ENCODE measurements at places on chromosomes 5 and 9.

GRCh38 chr5:169719360-169720314 is 82.6 kb downstream of the DOCK2 start:
- no peak for DNase-seq

DNA sequence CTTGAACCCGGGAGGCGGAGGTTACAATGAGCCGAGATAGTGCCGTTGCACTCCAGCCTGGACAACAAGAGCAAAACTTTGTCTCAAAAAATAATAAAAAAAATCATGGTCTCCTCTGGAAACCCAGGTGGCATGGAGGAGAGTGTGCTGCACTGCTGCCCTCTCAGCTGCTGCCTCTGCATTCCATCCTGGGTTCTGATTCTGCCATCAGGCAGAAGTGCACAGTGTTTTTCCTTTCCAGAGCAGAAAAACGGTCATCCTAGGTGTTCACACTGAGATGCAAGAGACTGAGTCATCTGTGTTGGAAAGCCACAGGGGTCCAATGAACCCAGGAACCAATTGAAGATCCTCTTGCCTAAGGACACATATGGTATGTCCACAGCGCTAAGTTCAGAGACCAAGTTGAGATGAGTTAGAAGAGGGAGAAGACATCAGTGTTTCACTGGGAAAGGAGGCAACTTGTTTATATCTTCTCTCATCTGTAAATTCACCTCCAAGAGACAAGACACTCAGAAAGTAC is 88.8 kb upstream of the DMRT1 start:
- DNase-seq = no peak

- DNase-seq = no peak
These were observed 507 bp downstream of the RICTOR start for GRCh38 chr5:39073767-39074016.

DNA sequence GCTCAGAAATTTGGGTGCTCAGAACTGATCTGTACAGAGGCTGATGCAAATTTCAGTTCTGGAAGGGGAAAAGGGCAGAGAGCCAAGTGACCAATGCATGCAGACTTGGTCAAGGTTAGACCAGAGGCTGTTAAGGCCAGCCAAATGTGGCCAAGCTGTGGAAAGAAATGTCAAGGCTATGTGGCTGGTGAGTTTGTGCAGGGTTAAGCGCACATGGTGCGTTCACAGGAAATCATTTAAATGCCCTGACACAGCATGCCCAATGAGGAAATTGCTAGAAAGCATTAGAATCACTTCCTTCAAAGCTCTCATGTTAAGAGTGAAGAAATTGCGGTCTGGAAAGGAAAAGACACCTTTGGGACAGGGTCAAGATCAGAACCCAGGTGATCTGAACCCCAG is 58.0 kb downstream of the PTPN3 start:
- DNase-seq = no peak

- no peak for DNase-seq
These were observed 22.1 kb downstream of the GABRP start for GRCh38 chr5:170805666-170806065.

DNA sequence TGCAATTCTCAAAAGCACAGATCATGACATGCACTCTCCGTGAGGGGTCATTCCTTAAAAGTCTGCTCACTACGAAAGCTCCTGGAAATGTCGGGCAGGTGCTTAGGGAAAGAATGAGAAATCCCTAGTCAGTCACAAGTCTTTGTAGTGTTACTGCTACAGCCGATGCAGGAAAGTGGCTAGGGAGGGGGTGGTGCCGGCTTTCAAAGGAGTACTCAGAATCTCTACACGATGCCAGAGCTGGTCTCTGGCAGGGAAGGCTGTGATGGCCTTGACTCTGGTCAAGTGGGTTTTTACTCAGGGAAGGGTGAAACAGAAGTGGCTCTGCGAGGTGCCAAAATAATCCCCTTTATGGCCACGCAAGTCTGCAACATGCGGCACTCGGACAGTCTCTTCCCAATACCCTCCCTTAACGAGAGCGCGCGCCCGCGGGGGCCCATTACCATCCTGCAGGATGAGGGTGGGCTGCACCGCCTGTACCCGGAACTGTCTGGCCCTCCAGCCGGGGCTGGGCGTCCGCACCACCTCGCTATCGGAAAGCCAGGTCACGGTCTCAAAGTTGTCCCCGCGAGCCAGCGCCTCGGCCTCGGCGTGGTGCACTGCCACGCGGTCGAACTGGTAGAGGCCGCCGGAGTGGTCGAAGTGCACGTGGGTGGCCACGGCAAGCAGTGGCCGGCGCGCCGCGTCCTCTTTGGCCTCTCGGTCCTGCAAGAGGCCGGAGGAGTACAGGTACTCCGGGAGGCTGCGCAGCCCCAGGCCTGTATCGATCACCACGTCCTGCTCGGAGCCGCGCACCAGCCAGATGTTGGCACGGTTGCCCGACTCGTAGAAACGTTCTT is 956 bp downstream of the MBLAC2 start:
- no peak for DNase-seq

DNA sequence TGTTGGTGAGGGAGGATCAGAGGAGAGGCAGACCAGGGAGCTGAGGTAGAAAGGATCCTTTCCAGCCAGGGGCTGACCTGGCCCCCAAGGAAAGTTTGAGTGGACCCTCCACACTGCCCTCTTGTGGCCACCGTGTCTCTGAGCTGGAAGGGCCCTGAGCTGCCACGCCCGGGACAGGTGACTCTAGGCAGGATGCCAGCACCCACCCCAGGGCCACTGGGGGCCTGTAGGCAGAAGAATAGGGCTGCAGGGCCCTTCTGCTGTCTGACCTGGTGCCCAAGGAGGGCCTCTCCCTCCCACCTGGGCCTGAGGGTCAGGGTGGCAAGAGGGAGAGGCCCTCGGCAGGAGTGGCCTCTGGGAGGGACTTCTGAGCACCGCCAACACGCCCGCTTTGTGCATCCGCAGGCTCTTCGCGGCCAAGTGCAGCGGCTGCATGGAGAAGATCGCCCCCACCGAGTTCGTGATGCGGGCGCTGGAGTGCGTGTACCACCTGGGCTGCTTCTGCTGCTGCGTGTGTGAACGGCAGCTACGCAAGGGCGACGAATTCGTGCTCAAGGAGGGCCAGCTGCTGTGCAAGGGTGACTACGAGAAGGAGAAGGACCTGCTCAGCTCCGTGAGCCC is 76.8 kb downstream of the LMX1B start:
- peak; percentile 57 for DNase-seq

GRCh38 chr5:79107020-79107796 is 4.4 kb upstream of the BHMT start:
- no peak for DNase-seq

GRCh38 chr5:110194191-110194590 is 504.5 kb downstream of the MAN2A1 start:
- DNase-seq = no peak

DNA sequence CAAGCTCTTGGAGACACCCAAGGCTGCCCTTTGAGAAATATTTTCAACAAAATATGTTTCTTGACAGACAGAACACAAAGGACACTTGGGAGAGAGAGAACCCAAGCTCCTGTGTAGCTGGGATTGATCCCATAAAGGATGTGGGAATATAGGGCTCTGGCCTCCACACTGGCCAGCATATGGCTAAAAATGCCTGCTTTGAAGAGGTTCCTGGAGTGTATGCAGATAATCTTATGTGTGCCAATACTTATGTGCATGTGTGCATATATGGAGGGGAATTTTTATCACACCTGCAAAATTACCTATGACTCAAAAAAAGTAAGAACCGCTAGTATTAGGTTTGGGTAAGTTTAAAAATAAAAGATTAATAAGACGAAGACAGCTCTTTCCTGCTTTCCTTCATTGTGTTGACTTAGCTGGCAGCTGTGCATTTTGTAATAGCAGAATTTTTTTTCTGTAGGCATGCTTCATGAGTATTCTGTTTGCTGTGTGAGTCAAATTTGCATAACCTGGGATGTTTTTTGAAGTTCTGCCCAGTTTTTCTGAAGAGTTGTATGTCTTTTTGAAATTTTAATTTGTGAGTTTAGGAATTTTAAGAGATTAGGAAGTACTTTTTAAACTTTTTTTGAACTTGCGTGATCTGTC is 42.6 kb downstream of the HACD4 start:
- DNase-seq = no peak

DNA sequence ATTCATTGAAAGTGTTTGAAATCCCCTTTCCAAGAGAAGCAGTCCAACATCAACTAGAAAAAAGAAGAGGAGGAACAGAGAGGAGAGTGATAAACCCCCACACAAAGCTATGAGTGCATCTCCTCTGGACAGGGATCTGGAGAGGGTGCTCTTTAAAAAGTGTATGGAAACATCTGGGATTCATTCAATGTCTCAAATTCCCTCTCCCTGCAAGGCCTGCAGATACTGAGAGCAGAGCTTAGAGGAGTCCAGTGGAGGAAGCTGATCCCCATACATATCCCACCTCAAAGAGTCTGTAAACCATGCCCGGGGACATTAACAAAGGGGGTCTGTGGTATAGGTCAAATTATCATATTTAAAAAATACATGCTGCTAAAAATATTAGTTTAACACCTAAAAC is 2.2 kb downstream of the SPOCK1 start:
- DNase-seq = no peak

DNA sequence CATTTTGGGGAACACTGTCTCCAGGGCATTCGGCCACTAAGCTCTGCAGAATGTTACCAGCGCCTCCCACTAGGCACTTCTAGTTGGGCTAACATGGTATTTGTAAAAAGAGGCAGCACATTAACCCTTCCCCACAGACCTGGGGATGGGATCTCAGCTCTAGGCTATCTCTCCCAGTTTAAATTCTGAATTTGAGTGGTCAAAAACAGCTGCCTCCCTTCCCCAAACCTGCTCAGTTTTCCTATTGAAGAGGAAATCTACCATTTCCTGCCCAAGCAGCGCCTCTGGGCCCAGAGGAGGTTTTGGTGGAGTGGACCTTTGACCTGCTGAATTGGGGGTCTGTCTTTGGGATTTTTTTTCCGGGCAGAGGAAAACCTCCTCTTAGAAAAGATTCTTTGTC is 53.2 kb downstream of the ENC1 start:
- DNase-seq = no peak

DNA sequence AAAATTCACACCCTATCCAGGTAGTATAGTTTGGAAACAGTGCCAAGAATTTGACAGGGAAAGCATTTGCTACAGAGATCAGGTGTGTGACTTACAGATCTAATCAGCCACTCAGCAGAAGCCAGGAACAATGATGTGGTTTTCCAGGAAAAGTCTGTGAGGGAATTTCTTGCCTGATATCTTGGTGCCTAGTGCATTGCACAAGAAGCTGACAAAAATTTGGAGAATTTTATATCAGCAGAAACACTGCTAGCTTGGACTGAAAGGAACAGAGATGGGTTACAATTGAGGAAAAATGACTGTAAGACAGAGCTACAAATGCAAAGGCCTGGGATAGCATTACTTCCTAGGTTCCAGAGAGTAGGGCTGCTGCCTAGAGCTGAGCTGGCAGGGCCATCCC is 658.1 kb upstream of the CHD1 start:
- no peak for DNase-seq

- DNase-seq = no peak
These were observed 76.9 kb upstream of the NFIL3 start for GRCh38 chr9:91500509-91501014.

DNA sequence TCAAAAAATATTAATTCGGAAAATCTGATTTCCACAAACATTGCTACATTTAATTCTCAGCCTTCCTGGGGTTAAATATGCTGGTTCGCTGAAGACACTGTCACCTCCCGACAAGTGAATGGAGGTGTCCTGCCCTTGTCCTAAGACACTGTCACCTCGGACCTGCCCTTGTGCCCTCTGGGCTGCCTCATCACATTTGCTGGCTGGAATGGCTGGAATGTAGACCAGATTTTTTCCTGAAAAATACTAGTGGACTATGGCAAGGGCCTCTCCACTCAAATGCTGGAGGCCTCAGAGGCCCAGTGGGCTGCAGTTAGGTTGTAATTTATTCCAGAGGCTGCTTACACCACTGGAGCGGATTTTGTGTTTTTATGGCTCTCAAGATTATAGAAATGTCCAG is 28.2 kb downstream of the CACNA1B start:
- no peak for DNase-seq

DNA sequence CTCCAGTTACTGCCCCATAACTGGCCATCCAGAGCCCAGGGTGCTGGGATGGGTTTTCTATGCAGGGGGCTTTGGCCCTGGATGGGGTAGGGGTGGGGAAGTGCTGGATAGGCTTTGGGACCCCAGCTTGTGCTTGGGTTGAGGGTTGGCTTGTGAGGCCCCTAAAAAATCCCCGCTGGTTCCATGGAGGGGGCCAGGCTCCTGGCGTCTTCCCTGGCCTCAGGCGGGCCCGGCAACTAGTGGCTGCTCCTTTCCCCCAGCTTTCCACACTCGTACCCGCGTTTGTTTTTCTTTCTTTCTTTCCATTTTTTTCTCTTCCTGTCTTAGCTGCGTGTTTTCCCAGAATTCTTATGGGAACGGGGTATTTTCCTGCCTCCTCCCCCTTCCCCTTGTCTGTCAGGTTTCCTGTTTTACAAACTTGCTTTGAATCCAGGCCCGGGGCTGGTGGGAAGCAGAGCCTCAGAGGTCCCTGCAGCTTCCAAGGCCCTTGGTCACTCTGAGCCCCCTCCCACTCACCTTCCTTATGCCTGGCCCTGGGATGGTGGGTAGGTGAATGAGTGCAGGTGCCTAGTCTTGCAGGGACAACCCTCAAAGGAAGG is 40.2 kb downstream of the RGS3 start:
- DNase-seq = no peak

DNA sequence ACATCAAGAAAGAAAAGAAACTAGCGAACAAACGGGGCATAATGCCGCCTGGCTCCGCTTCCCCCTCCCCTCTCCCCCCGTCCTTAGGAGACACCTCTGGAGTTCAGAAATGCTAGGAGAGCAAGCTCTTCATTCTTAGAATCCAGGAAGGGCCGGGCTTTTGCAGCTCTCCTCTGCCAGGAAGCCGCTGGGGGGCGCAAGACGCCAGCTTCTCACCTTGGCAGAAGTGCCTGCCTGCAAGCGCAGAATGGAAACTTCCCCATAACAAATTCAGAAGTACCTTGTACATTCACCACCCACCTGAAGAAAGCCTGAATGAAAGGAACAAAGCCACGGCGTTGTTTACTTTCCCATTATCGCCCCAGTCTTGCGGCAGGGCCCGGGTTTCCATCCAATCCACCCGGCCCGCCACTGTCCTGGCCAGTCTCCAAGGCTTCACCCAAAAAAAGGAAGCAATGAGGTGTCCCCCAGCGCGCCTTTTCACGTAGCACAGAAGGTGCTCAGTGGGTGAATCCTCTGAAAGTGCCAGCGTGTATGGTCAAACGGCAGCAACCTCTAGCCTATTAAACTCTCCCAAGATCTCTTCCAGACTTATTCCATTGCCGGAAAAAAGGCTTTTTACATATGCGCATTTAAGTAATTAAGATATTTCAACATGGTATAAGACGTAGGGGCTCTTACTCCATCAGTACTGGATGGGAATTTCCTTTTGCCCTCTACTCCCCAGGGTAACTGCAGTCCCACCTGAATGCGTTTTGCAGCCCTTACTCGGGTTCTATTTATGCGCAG is 1.6 kb upstream of the GADD45G start:
- peak; percentile 64 for DNase-seq
